ENCODE measurements at places on chromosomes 7 and 10.

GRCh38 chr7:107394276-107394675 lies 75.6 kb upstream of the GPR22 start:
- no peak for DNase-seq

DNA sequence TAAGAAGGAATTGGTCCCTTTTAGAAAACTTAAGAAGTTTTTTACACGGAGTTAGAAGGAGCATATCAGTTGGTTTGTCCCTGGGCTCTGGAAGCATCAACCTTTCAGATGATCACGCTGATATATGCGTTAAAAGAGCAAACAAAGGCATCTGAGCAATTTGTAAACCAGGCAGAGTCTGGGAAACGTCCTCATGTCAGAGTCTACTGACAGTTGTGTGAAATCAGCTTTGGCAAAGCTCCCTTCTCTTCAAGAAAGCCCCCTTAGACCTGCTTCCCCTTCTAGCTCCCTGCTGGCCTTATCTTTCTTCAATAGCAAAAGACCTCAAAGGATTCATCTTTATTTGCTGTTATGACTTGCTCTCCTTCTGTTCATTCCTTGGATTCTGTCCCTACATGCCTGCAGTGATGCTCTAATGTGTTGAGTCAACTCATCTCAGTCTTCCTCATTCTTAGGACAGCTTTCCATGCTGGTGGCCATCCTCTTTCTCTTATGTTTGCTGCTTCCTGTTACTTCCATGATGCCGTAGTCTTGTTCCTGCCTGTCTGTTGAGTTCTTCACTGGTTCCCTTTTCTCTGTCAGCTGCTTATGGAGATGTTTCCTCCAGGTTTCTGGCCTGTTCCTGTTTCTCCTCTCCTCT lies 106.5 kb upstream of the BMPER start:
- no peak for DNase-seq

DNA sequence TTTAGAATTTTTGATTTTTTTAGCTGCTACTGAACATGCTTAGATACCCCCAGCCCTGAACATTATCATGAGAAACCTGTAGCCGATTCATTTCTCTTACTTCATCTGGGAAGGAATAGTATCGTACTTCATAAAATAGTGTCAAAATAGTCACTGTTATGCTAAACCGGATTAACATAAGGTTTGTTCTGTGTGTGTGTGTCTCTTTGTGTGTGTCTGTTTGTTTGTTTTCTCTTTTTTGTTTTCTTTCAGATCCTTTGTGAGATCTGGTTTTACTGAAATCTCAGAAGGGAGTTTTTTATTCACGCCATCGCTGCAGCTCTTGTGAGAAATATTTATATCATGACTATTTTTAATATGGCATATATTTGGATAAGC lies 761 bp downstream of the LGI1 start:
- no peak for DNase-seq

GRCh38 chr10:84308481-84309304 lies 19.7 kb upstream of the CCSER2 start:
- DNase-seq = peak; percentile 42

GRCh38 chr7:155456738-155457543 lies 988 bp upstream of the EN2 start:
- DNase-seq = peak; percentile 78

Data from left ventricle myocardium superior (tissue), 1 donor.